ENCODE measurements at places on chromosomes 5 and 9.

DNA sequence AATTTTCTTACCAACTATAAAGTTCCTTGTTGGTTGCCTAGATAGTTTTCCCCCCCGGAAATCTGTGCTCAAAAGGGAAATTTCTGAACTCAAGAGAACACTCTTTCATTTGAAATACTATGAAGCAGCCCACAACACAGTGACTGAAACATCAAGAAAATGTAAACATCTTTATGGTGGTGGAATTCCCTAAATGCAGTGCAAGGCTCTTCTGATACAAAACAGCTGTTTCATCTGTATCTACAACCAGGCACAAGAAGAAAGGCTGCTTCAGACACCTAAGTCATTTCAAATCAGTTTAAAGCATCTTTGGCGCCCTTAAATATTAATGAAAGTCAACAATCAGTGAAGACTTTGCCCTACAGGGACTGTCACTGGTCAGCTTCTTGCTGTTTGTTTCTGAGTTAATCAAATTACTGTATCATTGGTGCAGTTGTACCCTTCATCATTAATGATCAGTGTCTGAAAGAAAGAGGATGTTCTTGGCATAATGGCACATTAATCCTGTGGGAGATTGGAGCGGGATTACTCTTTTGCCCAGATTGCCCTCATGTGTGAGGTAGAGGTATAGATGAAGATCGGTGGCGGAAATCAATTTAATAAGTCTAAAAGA is 947.0 kb downstream of the NR2F1-AS1 start:
- no peak for DNase-seq

DNA sequence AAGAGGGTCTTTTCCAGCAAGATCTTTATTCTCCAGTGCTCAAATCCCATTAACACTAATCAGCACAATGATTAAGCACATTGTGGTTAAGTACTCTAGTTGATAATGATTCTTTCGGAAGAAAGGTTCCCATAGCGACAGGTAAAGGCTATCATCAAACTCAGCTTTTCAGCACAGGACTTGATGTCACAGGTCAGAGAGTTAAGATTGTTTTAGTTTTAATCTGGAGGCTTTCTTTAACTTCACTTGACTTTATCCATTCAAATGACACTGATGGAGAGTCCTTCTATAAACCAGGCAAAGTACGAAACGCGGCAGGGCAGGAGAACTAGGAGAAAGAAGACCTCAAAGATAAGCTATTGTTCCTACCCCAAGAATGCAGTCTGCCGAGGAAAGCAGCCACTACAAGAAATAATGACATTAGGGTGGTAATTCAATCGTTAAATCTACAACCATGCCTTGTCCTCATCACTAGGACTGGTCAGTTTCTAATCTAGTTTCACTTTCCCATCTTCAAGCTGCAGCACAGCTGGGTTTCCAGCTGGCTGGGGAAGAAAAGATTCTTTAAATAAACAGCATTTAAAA is 4.6 kb downstream of the NRG2 start:
- peak; percentile 23 for DNase-seq

- DNase-seq: no peak
Measured at GRCh38 chr5:112344540-112344939, 74.5 kb downstream of the EPB41L4A start.

DNA sequence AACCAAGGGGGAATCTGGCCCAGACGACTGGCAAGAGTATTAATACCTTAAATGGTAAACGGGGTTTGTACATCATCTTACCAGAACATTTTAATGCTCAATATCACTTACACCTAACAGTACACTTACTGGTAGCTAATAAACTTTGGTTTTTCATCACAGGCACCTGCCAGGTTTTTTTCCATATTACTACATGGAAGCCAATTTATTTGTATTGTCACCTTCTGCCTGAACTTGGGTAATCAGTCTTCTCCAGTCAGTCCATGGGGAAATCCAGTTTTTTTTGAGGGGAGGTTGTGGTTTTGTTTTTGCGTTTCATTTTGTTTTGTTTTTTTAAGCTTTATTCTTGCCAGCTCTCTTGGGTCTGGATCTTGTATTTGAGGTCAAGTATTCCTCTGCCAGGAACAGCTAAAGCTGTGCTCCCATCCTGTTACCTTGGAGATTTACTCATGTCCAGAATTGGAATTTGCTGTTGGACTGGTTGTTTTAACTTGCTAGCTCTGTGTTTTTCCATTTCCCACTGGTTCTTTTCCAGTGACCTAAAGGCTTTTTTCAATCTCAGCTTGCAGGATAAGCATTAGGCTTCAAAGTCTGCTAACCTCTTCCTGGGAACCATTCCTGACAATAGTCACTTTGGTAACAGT is 11.1 kb upstream of the NADK2 start:
- DNase-seq: no peak

- DNase-seq: no peak
Measured at GRCh38 chr5:17234374-17234773, 16.9 kb downstream of the BASP1 start.

- no peak for DNase-seq
Measured at GRCh38 chr5:74392711-74393351, 247.7 kb downstream of the ENC1 start.

DNA sequence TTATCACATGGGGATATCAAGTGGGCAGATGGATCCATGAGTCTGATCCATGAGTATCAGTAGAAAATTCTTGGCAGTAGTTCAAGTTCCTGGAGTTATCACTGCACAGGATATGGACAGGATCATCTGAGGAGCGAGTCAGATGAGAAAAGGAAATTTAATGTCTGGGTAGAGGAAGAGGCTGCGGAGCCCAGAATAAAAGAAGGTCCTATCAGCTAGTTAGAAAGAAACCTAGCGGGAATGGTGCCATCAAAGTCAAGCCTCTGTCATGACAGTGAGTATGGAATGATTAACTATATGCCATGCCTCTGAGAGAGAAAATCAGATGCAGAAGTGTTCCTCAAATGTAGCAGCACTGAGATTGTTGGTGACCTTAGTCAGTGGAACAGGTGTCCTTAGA is 248.1 kb downstream of the PIK3R1 start:
- DNase-seq: no peak

GRCh38 chr5:89168766-89169165 is 285.8 kb upstream of the MEF2C start:
- no peak for DNase-seq

DNA sequence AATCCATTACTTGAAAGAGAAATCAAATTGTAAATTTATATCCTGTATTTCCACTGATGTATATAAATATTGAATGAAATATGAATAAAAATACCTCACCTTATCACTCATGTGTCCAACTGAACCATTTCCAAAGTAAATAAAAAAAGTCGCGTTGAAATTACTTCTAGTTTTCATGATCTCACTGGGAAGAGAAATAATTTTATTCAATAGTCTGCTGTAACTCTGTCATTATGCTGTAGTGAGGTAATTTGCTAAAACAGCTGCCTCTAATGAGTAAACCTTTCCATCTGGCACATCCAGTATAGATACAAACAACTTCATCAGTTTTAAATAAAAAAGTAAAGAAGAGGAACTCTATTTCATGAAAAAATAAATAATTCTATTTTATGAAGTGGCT is 611.5 kb downstream of the ZNF608 start:
- DNase-seq: no peak

DNA sequence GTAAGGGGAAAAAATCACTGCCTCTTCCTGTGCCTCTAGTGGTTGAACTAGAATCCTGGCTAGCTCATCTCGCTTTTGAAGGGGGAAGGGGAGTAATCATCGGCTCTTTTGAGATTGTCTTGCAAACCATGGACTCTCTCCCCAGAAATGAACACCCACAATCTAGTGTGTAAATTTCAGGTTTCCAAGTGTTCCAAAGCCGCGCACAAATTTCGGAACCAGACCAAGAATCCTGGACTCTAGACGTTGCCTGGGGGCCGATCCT is 4.9 kb upstream of the FOXE1 start:
- DNase-seq: peak; percentile 46

DNA sequence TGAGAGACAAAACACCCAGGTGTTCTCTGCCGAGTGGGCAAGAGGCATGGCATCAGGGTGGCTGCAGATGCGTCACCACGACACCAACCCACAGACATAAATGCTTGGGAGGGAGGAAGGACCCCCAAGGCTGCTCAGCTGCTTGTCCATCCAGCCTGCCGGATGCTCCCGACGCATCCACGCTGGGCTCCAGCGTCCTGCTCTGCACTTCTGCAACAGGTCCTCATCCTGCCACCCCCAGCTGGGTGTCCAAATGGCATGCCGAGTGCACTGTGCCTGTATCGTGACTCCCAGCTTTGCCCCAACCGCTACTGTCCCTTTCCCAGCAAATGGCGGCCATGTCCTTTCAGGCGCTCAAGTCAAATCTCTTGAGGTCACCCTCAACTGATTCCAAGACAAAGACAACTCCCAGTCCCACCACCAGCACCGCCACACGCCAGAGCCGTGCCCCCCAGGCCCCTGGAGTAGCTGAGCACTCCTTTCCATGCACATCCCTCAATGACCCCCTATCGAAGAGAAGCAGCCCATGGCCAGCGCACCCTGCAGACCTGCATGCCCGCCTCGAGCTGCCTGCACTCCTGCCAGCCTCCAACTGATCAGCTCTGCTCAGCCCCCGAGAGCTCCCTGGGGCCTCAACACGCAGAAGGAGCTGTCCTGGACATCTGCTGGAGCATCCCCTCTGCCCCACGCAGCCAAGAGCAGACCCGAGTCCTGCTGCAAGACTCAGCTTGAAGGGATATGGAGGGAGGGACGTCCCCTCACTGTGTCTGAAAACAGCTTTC is 116.7 kb downstream of the ROR2 start:
- no peak for DNase-seq

DNA sequence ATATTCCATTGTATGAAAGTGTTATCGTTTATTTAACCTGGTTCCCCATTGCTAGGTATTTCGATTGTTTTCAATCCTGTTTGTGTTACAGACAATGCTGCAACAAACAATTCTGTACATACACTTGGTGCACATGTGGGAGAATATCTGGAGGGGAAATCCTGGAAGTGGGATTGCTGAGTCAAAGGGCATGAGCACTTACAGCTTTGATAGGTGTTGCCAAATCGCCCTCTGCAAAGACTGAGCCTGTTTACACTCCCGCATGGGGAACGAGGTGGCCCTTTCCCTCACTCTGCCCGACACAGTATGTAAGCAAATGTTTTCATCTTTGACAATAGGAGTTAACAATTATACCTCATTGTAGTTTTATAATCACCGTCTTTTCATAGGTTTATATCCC is 66.2 kb downstream of the PDE6A start:
- DNase-seq: no peak

DNA sequence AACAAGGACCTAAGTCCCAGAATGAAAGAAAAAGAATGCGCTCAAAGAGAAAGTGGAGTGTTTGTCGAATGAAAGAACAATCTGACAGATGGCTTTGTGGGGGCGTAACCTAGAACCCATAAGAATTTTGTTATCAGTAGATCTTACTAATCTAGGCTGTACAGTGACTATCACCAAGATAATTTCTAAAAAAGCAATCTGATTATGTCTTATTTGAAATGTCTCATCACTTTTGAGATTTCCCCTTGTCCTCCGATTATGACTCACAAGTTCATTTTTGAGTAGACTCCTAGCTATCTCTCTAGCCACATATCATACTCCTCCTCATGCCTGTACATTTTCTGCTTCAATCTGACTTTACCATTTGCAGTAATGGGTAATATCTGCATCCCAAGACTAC is 135.6 kb upstream of the SMARCA2 start:
- DNase-seq: no peak

DNA sequence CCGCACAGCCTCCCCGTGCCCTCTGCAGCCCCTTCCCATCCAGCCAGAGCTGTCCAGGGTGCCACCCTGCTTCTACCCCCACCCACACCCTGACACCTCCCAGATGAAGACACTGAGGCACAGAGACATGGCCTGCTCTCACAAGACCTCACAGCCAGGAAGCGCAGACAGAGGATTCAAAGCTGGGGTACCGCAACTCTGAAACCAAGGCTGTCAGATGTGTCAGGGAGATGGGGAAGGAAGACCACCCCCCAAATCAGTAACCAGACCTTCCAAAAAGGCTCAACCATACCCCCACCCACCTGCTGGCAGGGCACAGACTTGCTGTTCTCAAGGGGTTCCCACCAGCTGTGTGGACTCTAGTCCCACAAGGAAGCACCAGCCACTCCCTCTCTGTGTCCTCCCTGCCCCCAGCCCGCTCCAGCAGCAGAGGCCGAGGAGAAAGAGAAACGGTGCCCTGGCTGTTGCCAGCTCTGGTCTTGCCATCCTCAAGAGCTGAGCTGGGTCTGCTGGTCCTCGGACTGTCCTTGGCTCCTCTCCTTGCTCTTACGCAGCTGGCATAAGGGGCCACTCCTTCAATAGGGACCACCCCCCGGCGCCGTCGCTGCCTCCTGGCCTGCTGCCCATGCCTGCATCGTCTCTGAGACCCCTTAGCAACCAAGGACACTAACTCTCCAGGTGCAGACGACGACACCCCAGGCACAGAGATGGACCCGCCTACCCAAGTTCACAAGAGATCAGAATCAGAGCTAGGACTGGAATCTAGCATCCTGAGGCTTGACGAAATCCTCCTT is 699 bp downstream of the AKNA start:
- DNase-seq: peak; percentile 49

GRCh38 chr9:136219276-136219675 is 14.3 kb upstream of the LHX3 start:
- peak; percentile 99 for DNase-seq

GRCh38 chr5:56596155-56596554 is 219.2 kb upstream of the MAP3K1 start:
- DNase-seq: no peak

- DNase-seq: no peak
Measured at GRCh38 chr5:150434464-150434863, 15.1 kb downstream of the RPS14 start.

DNA sequence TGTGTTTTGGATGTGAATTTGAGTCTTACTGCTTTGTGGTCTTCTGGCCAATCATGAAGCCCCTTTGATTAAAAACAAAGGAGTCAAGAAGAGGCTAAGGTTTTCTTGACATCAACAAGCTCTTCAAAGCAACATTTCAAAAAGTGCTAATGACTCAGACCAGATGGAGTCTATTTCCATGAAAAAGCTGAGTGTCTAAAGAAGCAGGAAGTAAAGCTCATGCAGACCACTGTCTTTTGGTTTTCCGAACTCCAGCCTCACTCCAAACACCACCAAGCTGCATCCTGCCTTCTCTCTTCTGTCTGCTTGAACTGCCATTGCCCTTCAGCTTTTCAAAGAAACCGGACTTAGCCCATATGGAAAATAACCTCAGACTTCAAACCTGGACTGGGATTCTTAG is 115.2 kb downstream of the PRDM6 start:
- DNase-seq: no peak

GRCh38 chr5:166074582-166075481 is 2216.6 kb upstream of the WWC1 start:
- no peak for DNase-seq

GRCh38 chr9:138077898-138078540 is 200.4 kb downstream of the CACNA1B start:
- no peak for DNase-seq

GRCh38 chr9:8489835-8490234 is 690.3 kb upstream of the DMAC1 start:
- peak; percentile 88 for DNase-seq
